CD4-positive, alpha-beta T cell treated with Interleukin-4 for 4 hours (primary cell): ENCODE measurements at places on chromosomes 11 and 22.

DNA sequence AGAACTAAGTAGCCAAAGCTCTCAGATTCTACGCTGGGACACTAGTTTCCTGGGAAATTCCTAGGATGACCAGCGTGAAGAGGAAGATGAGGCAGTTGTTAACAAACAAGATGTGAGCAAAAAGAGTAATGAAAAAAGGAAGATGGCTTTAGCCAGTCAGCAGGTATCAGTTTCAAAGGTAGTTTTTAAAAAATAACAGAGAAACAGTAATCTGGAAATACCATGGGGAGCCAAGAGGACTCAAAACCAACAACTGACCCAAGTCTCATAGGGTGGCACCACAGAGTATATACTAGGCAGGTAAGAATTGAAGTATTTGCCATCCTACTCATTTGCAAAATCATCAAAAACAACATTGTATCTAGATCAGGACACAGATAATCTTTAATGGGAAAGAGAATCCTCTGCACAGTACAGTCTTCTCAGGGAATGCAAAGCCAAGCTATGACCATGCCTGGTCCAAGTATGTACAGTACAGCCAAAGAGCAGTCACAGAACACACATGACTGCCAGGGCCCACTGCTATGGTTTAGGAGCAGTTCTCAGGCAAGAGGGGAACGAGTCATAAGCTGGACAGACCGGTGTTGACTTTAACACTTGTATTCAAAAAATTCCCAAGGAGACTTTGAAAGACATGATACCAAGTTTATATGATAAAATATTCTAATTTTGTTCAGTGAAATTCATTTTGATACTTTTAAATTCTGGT, 20.6 kb downstream of the MSANTD4 start:
- no peak for DNase-seq

DNA sequence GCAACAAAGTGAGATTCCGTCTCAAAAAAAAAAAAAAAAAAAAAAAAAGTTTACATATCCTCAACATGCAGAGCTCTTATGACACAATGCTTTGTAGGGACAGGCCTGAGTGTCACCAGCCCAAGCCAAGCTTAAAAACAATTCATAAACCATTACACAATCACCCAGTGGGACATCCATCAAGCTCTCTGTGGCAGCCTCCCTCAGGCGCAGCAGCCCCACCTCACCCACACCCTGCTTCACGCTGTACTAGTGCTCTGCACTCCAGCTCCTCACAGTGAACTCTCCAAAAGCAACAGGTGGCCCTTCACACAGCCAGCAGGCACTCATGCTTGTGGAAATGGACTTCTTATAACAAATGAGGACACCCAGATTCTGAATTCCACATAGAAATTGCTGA, 3.5 kb upstream of the FOXRED2 start:
- DNase-seq: no peak

- DNase-seq: no peak
Measured at GRCh38 chr11:96035740-96036078, 111.8 kb upstream of the MTMR2 start.

- no peak for DNase-seq
Measured at GRCh38 chr11:129705933-129706332, 109.7 kb upstream of the TMEM45B start.

DNA sequence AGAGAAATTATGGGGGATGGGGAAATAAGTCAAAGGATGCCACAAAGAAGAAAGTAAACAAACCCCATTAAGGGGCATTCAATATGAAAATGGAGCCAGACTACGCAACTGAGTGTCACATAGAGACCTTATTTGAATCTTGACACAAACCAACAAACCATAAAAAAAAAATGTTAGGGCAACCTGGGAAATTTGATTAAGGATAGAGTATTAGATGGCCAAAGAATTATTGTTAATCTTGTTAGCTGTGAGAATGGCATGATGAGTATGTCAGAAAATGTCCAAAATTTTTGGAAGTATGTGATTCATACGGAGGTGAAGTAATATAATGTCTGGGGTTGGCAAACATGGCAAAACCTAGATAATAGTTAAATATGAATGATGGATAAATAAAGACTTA, 322.1 kb upstream of the MPPED2 start:
- DNase-seq: no peak

DNA sequence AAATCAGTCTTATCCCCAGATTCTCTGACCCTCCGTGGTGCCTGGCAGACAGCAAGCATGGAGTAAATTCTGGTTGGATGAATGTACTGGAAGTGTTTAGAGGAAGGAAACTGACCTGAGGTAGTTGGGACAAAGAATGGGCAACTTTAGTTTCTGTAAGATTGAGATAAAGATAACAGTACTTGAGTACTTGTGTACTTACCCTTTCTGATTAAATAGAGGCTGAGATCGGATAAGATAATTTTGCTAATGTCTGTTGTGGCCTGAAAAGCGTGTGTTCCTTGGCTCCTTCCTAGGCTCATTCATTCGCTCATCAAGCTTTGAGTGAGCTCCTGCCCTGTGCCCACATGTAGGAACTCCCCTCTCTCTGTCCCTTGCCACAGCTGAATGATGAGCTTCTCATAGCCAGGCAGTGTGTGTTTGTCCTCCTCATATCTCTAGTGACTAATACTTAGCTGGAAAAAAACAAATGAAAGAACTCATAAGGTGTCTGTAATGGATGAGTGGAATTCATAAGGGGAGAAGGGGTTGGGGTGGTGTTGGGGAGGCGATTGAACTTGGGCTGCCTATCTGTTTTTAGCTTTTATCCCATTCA, 118.1 kb downstream of the DBX1 start:
- no peak for DNase-seq
